ENCODE measurements at places on chromosomes 16 and 17.

DNA sequence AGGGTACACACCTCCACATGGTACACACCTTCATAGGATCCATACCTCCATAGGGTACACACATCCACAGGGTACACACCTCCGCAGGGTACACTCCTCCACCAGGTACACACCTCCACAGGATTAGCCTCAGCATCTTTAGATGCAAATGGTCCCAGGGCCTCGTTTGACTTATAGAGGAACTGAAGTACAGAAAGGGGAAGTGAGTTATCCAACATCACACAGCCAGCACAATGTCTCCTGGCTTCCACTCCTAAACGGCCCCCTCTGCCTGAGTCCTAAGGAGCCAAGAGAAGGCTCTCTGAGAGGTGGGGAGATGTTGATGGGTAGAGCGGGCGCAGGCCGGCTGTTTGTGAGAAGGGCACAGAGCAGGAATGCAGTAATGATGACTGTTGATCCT lies 12.0 kb downstream of the FOXN1 start:
- DNase-seq = no peak

- DNase-seq = no peak
These were observed 5.3 kb downstream of the HMOX2 start for GRCh38 chr16:4481526-4481925.

- no peak for DNase-seq
These were observed 8.3 kb upstream of the AXIN1 start for GRCh38 chr16:360698-361336.

DNA sequence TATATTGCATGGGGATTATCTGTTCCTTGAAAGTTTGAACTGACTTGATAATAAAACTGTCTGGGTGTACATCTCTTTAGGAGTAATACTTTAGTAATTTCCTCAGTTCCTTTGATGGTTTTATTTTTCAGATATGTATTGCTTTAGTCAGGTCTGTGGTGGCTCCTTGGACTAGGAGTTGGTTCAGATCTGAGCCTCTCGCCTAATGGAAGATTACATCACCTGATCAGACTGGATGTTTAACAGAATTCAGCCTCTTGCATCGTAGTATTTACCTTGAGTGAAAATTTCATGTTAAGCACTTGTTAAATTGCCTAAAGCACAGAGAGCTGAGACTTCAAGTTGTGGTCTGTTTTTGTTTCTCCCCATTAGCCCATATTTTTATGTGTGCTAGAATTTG lies 267.3 kb downstream of the MAP2K4 start:
- no peak for DNase-seq

- no peak for DNase-seq
These were observed 230.2 kb downstream of the SNX29 start for GRCh38 chr16:12206749-12207142.

Measured in testis (tissue), 5 donors.